ENCODE measurements at places on chromosomes 12 and 14. TPM values are rescaled to one million over a fixed set of nuclear protein-coding genes. Genes with fewer than 3 reads are reported as not detected.

DNA sequence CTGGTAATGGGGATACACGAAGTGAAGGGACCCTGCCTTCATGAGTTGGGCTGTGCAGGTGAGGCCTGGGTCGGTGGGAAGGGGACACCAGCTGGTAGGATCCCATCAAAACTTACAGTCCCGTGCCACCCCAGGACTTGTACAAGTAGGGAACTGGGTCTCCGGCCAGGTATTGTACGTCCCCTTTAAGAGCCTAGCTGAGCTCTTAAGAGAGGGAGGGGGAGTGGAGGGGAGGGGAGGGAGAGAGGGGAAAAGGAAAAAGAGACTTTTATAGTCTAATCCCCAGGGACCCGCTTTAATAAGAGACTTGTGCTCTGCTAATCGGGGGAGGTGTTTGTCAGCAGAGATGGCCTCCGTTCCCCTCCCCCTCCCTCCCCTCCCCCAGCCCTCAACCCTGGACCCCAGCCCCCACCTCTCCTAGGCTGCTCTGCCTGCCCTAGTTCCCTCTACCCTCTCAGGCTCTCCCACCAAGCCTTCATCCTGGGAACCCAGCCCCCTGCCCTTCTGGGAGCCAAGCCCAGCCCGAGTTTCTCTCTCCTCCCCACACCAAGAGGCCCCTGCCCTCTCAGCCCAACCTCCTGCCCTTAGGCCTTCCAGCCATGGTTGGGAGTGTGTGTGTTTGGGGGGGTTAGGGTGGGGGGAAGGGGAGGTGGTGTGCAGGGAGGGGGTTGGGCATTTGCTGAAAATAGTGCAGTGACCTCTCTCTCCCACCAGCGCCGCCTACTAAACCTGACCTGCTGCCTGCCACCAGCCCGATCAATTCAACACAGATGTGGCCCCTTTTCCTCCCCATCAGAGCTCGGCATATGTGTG is 2.6 kb downstream of the GDF11 start:
- peak; percentile 85 for DNase-seq

The ARHGEF25 gene
- polyA plus RNA-seq, result 24.9 TPM

The CLEC6A gene
- polyA plus RNA-seq, result 0.18 TPM

DNA sequence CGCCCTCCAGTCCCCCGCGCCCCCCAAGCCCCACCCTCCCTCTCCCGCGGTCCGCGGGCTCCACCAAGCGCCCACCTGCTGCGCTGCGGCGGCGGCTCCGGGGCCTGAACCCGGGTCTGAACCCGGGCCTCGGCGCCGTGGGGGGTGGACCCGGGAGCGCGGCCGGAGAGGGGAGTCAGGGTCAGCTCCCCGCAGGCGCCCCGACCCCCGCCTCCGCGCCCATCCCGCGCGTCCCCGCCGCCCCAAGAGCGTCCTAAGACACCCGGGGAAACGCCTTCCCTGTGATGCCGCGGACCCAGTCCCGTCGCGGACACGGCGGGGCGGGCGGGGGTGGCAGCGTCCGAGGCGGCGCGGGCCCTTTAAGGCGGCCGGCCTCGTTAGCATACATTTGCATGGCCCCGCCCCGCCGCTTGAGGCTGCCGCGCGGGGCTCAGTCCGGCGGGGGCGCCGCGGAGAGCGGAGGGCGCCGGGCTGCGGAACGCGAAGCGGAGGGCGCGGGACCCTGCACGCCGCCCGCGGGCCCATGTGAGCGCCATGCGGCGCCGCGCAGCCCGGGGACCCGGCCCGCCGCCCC is at the start of gene MMP17:
Gene MMP17 (plus strand): TSS at position 433 of the 574 bp plus-strand sequence. CDS start 102 bp downstream, at position 535.
- no peak for DNase-seq

DNA sequence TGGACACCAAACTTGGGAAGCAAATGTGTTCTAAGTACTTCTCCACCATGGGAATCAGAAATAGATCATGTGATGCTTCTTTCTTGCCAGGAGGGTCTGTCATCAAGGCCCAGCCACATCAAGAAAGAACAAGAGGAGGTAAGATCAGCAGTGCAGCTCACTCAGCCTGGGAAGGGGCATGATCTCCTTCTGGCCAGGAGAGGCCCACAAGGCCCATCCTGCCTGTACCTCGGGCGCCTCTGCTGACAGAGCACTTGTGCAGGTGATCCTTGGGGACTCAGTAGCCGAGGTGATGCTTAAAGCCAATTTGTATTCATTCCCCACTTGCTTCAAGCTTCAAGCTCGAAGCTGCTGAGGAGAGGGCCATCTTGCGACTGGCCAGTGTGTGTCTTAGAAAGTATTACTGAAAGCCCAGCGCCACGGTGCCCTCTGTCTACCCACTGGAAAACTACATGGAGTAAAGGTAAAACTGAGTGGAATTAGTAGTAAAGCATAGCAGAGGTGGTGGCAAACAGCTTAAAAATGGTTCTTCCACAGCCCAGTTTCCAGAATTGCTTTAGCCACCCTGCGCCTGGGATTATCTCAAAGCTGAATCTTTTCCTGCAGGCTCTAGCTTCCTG is 26.2 kb downstream of the RTRAF start:
- DNase-seq, result no peak

The RPL10L gene
- polyA plus RNA-seq, result not detected

The MYF6 gene
- not detected for polyA plus RNA-seq

DNA sequence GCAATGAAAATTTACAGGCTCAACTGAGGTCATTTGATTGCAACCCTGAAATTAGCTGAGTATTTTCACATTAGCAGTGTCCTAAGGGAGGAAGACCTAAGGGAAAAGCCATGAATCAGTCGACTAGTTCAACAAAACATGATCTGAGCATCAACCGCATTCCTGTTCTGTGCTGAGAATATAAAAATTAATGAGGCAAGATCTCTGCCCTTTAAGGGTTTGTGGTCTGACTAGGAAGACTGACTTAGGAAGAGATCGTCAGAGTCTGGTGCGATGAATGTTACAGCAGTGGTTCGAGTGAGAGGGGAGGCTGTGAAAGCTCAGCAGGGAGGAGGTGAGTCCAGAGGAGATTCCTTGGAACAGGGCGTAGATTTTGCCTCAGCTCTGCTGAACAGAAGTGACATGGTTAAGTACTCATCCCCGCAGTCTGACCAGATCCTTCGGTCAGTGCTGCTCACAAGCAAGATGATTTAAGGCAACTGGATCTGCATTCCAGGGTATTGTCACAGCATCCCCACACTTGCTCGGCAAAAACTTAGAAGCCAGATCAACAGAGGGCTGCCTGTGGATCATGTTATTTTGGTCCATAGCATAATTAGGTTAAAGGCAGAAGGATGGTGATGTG is 49.6 kb downstream of the BMAL2 start:
- DNase-seq, result peak; percentile 77

The CLEC4E gene
- polyA plus RNA-seq, result 1.1 TPM

The SINHCAF gene
- polyA plus RNA-seq, result 262 TPM

- no peak for DNase-seq
Observed at GRCh38 chr12:88242571-88242925, 100.4 kb downstream of the TMTC3 start.

GRCh38 chr14:30608533-30609006 is 13.5 kb upstream of the SCFD1 start:
- no peak for DNase-seq

- peak; percentile 62 for DNase-seq
Observed at GRCh38 chr14:36070031-36070719, 106.3 kb downstream of the PTCSC3 start.

DNA sequence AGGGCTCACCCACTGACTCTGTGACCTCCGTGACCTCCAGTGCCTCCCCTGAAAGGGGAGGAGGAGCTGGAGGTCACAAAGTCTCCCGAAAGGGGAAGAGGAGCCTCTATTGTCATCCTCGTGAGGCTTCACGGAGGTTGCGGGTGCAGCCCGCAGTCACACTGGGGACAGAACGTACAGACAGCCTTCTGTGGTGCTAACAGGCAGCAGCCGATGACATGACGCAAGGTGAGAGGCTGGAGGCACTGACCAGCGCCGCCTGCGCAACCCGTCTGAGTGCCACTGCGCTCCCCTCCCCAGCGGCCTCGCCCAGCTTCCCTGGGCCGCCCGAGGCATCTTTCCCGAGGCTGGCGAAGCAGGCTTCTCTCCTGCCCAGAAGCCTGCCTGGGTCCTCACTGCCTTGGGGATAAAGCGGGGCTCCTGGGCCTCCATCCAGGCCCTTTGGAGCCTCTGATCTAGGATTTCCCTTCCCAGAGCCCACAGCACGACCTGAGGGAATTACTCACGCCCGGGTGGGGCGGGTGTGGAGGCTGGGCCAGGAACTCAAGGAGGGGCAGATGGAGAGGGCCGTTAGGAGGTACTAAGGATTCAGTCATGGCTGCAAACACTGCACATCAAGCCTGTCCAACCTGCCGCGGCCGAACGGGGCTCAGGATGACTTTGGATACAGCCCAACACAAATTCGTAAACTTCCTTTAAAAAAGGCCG is 12.3 kb upstream of the LBHD2 start:
- no peak for DNase-seq

The SMOC1 gene
- polyA plus RNA-seq, result 2.5 TPM

The CCDC59 gene
- 54.0 TPM for polyA plus RNA-seq

DNA sequence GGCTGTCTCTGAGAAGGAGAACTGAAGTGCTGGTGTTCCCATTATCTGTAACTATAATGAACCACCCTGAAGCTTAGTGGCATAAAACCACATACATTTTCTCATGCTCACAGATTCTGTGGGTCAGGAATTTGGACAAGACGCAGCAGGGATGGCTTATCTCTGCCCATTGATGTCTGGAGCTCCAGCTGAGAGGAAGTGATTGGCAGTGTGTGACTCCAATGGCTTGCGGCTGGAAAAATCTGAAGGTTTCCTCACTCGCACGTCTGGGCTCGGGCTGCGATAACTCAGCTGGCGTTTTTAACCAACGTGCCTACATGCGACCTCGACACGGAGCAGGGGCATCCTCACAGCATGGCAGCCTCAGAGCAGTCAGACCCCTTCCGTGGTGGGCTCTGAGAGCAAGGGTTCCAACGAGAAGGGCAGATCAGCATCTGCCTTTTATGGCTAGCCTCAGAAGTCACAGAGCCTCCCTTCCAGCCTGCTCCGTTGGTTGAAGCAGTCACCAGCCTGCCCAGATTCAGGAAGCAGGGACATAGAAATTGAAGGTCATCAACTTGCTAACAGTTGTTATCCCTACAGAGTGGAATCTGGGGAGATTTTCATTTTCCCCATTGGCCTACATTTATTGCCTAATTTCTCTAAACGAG is 143.3 kb upstream of the BCL2L14 start:
- no peak for DNase-seq

- no peak for DNase-seq
Observed at GRCh38 chr12:107635139-107635538, 50.5 kb upstream of the PWP1 start.

- no peak for DNase-seq
Observed at GRCh38 chr12:14588571-14588970, 20.9 kb upstream of the PLBD1 start.

The TC2N gene
- polyA plus RNA-seq, result 11.4 TPM

The MYO1H gene
- 1.3 TPM for polyA plus RNA-seq

The CBLN3 gene
- 4.2 TPM for polyA plus RNA-seq

DNA sequence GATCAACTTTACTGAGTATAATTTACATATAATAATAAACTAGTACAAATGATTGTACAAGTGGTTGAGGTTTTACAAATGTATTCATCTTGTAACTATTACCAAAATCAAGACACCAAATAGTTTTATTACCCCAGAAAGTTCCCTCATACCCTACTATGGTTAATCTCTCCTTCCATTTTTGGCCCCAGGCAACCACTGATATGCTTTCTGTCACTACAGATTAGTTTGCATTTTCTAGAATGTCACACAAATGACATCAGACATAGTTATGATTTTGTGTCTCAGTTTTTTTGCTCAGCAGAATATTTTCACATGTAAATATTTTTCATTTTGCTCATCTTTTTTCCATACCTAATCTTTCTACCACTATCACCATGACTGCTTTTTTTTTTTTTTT is 49.1 kb downstream of the TMX1 start:
- DNase-seq, result no peak

- no peak for DNase-seq
Observed at GRCh38 chr12:16352481-16352880, 5.0 kb downstream of the MGST1 start.

GRCh38 chr14:83863042-83863774 is 1666.7 kb upstream of the FLRT2 start:
- no peak for DNase-seq

GRCh38 chr14:33441633-33442032 is 503.0 kb downstream of the NPAS3 start:
- DNase-seq, result no peak

The OVCH1 gene
- polyA plus RNA-seq, result 0.26 TPM

- no peak for DNase-seq
Observed at GRCh38 chr14:71314717-71315116, 407.5 kb downstream of the PCNX1 start.

DNA sequence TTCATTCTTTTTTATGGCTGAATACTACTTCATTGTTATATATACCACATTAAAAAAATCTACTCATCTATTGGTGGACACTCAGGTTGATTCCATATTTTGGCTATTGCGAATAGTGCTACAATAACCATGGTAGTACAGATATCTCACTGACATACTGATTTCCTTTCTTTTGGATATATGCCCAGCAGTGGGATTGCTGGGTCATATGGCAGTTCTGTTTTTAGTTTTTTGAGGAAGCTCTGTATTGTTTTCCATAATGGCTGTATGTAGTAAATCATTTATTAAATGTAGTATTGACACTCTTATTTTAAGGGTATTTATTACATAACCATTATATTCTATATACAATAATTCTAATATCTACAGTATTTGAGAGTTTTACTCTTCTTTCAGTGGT is 43.7 kb downstream of the PTCSC3 start:
- DNase-seq, result no peak

DNA sequence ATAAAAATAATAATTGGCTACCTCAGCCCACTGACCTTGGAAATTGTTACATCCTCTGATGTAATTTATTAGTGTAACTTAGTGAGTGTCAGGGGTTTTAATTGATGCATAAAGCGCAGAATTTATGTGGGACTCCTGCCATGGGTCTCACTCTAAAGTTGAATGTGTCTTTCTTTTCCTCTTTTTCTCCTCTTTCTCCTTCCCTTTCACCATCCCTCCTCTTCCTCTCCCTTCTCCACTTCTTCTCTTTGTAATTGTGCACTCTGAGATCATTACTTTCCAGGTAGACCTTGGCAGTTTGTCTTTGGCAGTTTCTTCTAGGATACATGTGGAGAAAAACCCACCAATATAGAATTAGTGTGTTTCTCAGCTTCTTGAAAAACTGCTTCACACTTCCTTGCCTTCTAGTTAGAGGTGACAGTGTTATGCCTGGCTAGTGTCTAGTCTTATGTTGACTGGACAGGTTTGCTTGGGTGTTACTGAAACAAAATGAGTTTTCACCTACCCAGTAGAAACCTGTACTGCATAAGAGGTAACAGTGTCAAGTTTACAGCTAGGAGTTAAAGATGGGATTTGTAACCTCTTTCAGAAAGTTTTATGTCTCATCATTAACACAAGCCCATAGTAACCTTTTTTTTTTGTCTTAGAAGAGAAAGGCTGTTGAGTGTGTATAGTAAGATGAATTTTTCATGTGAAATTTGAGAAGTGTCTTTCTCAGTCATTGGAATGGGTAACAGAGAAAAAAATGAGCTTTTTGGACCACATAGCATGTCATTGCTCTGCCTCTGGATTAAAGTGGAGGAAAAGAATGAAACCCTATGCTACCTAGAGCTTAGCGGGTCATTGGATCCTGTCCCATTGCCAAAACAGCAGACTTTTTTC is 18.6 kb downstream of the PELI2 start:
- no peak for DNase-seq
